Tibial nerve (tissue), 4 donors: ENCODE measurements at places on chromosomes 13 and 19.

- DNase-seq, result no peak
These were observed 3.9 kb upstream of the ADAMTS10 start for GRCh38 chr19:8614455-8614854.

GRCh38 chr13:76048131-76048530 is 412.0 kb downstream of the LMO7 start:
- DNase-seq, result no peak

DNA sequence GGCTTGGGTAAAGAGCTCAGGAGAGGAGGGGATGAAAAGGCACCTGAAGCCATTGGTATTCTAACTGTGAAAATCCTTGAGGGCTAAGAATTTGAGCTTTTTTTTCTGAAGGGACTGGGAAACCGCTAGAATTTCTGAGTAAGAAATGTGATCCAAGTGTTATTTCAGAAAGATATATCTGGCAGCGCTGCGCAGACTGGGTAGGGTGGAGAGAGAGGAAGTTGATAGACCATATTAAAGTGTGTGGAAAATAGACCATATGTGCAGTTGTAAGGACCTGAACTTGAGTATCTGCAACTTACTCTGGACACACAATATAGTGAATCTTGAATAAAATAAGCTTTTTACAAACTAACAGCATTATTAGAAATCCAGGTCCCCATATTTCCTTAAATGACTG is 427.4 kb downstream of the NDFIP2 start:
- no peak for DNase-seq

- DNase-seq, result peak; percentile 27
These were observed 4.9 kb upstream of the NWD1 start for GRCh38 chr19:16714702-16715287.

DNA sequence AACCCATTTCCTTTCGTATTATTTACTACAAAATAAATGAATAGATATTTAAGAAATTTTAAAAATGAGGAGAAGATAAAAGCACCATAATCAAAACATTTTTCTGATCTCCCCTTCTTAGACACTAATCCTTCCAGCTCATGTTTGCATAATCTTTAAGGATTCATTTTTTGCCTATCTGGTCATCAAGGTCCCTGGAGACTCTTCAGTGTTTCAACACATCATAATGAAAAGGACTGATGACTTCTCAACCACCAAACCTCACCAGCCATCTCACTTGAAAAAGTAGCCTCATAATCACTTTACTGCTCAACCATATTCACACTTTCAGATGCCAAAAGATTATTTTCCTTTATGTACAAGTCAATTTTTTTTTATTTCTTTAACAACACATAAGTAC is 80.1 kb downstream of the DCLK1 start:
- DNase-seq, result no peak

GRCh38 chr13:97561182-97561581 is 127.2 kb downstream of the RAP2A start:
- DNase-seq, result no peak

DNA sequence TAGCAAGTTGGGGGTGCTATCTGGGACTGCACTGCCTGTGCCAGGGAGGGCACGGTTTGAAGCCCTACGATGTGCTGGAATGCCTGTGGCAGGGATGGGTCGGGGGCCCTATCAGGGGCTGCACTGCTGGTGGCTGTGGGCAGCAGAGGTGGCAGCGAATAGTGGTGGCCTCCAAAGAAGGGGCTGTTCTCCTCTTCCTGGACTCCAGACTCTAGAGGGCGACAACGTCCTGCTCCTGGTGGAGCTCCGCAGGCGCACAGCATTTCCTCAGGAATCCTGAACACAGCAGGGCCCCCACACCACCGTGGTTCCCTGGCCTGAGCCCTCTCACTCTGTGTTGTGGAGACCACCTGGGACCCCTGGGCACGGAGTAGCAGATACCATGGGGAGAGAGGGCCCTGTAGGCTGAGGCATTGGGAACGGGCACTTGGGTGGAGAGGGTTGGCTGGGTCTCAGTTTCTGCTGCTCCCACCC is 145.6 kb downstream of the TNFRSF19 start:
- DNase-seq, result no peak

DNA sequence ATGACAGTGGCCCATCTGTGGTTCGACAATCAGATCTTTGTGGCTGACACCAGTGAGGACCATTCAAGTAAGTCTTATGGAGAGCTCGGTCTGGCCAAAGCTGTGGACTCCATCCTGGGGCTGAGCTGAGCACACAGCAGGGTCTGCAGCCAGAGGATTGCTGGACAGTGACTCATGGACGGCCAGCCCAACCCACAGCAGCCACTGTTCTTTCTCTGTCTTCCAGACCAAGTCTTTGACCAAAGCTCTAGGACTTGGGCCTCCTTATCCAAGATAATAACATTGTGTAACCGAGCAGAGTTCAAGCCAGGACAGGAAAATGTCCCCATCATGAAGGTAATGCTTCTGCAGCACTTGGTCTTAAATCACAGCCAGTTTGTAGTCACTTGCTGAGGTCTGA is 12.4 kb downstream of the ATP12A start:
- DNase-seq, result peak; percentile 9

GRCh38 chr19:1264801-1265614 is 4.1 kb upstream of the CIRBP start:
- DNase-seq, result no peak

DNA sequence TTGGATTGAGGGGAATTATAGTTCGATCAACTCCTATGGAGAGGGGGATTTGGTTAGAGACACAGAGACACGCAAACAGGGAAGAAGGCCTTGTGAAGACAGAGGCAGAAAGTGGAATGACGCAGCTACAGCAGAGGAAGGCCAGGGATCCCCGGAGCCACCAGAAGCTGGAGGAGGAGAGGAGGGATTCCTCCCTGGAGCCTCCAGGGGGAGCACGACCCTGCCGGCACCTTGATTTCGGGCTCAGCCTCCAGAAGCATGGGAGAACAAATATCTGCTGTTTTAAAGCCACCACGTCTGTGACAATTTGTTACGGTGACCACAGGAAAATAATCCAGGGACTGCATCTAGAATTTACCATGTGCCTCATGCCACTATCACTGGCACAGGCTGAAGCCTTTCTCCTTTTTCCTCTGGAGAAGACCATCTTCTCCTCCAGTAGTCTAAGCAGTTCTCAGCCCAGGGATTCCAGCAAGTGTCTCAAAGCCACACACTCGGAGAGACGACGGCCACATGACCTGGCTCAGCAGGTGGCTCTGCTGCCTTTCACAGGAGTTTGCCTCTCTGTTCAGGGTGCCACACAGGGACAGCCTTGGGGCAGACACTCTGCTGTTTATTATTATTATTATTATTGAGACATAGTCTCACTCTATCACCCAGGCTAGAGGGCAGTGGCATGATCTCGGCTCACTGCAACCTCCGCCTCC is 39.9 kb upstream of the CCNE1 start:
- DNase-seq, result peak; percentile 5

GRCh38 chr13:98480915-98481877 is 95.7 kb downstream of the STK24 start:
- DNase-seq, result no peak

- DNase-seq, result no peak
These were observed 4.5 kb upstream of the CFAP97D2 start for GRCh38 chr13:114174529-114174961.

DNA sequence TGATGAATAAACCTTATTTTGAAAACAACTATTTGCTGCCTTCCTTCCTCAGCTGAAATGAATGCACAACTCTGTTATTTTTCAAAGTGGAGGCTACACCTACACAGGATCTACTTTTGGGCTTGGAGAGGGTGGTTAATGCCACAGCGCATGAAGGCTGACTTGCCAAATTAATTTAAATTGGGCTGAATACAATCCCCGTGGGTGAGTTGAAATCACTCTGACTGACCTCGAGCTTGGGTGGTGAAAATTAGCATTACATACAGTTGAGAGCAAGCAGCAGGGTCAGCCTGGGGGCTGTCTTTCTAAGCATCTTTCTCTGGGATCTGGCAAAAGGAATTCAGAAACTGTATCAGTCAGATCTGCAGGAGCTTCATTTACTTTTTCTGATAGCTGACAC is 38.5 kb downstream of the TPT1 start:
- no peak for DNase-seq

DNA sequence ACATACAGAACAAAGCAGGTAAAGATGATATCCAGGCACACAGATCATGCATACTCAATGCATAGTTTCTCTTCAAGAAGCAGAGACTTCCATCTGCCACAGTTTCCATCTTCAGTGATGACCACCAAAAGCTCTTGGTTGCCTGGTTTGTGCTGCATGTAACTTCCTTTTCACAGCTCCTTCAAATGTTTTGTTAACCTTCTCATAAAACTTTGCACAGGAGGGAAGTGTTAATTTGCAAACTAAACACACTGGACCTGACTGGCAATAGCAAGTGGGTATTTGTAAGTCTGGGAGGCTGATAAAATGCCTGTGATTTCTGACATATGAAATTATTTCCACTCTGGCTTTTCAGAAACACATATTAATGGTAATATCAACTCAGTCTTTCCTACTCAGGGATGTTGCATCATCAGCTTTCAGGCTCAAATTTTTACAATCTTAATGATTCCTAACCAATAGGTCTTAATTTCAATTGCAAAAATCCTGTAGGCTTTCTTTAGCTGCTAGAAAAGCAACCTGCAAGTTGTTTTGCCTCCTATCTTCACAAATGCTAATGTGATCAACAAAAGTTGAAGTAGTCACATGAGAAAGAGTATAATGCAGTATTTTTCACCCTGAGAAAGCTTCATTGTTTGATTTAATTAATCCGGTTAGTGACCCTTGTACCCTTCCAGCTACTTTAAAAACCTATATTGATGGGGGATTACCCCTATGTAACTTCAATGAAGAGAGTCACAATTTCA is 575.6 kb downstream of the DIAPH3 start:
- no peak for DNase-seq

GRCh38 chr13:65088906-65089305 is 2141.2 kb downstream of the PCDH9 start:
- no peak for DNase-seq

- DNase-seq, result no peak
These were observed 2823.7 kb upstream of the PCDH20 start for GRCh38 chr13:64239372-64239771.

DNA sequence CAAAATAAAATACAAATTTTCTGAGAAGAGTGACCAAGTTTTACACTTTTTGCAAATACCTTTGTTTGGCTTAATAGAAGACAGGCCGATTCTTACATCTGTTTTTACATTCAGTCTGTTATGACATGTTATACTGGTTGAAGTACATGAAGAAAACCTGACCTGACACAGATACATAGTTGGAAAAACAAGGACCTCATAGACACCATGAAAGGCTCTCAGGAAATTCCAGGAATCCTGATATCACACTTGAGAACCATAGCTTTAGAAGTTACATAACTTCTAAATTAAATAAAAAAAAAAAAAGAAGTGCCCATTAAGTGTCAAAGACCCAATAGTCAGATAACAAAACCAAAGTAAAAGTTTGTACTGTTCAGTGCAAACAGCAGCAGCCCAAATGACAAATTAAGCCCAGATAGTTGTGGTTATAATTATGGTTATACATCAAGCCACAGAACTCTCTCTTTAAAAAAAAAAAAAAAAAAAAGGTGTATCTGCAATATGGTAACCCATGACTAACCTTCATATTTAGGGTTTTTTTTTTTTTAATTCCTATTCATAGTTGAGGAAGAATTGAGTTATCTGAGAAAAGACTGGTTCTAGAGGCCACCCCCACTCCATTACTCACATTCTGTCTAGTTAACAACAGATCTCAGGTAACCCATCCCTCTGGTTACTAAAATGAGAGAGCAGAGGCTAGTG is 19.8 kb downstream of the RBM26 start:
- DNase-seq, result no peak

- no peak for DNase-seq
These were observed 647 bp upstream of the ELF1 start for GRCh38 chr13:41019578-41020347.

GRCh38 chr19:15428956-15429824 is 10.4 kb upstream of the AKAP8L start:
- DNase-seq, result no peak

GRCh38 chr13:24276861-24277260 is 32.5 kb upstream of the C1QTNF9 start:
- DNase-seq, result no peak

DNA sequence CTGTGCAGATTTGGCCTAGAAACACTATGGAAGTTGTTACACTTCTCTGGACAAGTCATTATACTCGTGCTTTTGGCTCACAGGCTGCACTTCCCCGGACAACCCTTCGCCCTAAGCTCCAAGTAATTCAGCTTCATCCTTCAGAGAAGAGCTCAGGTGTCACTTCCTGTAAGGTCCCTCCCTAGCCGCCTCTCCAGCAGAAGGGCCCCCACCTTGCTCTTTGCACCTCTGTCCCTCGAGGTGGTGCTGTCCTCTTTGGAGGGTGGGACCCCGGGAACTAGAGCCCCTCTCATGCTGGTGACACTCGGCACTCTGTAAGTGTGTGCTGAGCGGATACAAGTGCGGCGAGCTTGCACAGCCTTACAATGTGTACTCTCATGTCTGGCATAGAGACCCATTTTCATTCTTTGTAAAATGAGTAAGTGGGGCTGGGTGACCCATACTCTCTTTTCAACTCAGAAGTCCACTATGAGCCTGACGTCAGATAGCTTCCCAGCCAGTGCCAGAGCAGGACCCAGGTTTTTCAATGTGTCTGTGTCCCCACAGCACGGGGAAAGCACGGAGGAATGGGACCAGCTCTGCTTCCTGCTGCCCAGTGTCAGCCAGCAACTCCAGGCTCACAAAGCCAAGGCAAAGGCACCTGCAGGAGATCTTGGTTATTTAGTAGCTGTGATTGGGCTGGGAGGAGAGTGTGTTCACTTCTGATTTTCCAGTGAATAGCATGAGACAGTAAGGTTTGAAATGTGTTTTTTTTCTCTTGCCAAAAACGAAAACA is 26.9 kb downstream of the CHAMP1 start:
- no peak for DNase-seq

- DNase-seq, result no peak
These were observed 45.7 kb upstream of the KATNAL1 start for GRCh38 chr13:30353060-30353459.

DNA sequence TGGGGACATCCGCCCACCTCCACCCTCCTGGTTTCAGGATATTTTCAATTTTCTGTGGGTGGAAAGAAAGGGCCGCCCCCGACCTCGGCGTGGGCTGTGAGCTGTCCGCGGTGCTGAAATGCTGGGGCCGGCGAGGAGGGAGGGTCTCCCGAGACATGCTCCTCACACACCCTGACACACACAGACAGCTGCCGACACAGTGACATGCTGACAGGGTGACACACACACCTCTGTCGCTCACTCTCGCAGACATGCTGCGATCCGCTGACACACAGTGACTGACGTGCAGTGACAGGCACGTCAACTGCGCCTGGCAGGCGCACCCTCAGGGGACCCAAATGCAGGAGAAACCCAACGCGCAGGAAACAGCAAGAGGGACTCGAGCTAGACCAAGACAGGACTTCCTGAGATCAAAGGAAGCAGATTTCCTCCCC is 25.1 kb upstream of the MEIS3 start:
- DNase-seq, result no peak

DNA sequence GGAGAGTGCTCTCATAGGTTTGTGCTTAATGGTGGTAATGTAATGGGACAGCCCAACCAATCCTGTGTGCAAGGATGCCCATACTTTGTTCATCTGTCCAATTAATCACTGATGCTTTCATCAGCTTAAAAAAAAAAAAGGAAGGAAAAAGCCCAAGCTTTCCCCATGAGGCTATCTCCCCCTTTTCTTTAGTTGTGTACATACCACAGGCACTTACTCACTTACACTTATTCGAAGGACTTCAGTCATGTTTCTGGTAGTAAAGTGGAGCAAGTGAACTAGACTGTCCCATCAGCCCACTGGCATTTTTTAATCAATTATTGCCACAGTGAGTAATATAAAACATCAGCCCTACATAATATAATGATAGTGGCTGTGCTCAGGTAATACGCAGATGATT is 183.5 kb upstream of the UFM1 start:
- DNase-seq, result no peak
